ENCODE measurements at places on chromosomes 5 and 9.

DNA sequence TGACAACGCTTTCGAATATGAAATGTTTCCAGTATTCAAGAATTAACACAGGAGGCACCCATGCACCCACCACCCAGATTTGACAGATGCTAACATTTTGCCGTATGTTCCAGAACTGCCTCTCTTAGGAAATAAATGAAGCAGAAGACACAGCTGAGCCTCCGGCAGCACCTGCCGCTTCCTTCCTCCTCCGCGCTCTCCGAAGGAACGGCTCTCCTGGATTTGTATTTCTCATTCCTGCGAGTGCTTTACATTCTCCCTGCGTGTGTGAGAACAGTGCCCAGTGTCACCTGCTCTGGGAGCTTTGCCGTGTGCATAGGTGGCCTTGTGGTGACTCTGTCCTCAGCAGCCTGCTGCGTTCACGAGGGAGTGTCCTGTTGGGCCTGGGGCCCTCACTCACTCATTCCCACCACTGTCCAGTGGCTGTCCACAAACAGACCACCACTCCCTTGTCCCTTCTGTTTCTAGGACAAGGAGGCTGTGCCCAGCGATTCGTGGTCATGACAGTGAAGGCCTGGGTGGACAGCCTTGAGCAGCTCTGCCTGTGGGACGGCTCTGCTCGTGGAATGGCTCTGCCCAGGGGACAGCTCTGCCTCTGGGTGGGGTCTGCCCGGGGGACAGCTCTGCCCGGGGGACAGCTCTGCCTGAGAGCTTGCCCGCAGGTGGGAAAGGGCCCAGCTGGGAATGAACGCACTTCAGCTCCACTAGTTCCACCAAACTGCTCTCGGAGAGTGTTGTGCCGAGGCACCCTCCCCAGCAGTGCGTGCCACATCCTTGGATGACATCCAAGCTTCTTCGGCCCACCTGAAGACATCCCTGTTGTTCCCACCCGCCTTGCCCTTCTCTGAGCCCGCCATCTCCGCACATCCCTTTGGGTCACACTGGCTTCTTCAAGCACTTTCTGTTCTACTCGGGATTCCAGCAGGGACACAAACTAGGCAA, 170.5 kb upstream of the PPP1R26 start:
- DNase-seq = no peak

DNA sequence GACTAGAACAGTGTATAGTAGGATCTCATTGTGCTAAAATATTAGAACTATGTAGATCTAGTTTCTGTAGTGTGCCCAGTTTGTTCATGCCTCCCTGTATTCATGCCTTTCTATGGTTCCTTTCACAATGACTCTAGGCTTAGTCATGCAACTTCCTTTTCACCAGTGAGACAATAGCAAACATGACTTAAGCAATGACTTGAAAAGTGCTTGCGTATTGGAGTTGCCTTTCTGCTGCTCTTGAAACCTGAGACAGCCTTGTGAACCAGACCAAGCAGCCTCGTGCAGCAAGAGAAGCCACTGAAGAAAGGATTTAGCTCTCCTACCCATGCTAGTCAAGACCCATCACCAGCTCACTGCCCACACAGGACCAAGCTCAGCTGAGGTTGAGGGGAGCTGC, 294.5 kb upstream of the TAS2R1 start:
- peak; percentile 93 for DNase-seq

GRCh38 chr9:132406554-132407122, at the start of gene TTF1:
Gene TTF1, minus strand, starts transcription at chr9:132406840. Its CDS starts 4,019 bp downstream, at chr9:132402821.
- DNase-seq = peak; percentile 74

GRCh38 chr9:98016137-98016680, 33.1 kb downstream of the ANP32B start:
- DNase-seq = no peak

DNA sequence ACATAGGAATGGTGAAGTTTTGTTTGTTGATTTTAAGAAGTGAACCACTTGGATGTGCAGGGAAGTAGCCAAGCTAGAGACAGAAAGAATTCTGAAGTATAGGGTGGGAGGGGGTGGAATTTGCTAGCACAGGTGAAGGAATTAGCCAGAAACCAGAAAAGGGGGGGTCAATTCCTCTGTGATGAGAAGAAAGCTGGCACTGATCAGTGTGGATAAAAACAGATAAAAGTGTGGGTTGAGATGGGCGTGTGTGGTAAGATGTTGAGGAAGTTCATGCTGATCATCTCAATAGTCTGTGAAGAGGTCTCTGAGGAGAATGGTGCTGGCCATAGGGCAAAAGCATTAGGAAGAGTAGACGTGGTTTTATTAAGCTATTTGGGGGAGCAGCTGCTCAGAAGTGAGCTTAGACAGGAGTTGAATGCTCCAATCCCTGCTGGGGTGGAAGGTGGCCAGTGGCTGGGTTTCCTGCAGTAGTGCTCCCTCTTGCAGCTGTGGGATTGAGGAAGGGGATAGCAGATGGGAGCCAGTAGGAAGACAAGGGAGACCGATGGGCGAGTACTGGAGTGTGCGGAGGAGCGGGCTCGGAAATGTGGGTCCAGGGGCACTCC, 88.7 kb upstream of the ELL2 start:
- DNase-seq = no peak

Data from kidney glomerular epithelial cell (primary cell).